ENCODE measurements at places on chromosomes 2 and 18.
A peak's percentile ranks its signal among the peaks of the same experiment; 100 is the strongest.

GRCh38 chr2:172370821-172371455, 56.4 kb upstream of the ITGA6 start:
- DNase-seq: no peak

DNA sequence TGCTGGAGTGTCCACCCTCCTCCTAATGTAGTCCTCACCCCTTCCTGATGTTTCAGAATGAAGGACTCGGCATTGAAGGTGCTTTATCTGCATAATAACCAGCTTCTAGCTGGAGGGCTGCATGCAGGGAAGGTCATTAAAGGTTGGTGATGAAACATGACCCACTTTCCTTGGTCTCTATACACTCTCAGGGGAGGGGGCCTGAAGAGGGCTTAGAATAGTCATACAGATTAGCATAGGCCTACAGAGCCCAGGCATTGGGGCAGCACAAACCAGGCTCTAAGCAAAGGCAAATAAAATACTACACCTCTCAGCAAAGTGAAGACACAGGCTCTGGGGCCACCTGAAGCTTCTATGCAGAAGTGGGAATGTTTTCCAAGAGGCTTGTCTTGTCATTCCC, 1.8 kb downstream of the IL36RN start:
- no peak for DNase-seq

DNA sequence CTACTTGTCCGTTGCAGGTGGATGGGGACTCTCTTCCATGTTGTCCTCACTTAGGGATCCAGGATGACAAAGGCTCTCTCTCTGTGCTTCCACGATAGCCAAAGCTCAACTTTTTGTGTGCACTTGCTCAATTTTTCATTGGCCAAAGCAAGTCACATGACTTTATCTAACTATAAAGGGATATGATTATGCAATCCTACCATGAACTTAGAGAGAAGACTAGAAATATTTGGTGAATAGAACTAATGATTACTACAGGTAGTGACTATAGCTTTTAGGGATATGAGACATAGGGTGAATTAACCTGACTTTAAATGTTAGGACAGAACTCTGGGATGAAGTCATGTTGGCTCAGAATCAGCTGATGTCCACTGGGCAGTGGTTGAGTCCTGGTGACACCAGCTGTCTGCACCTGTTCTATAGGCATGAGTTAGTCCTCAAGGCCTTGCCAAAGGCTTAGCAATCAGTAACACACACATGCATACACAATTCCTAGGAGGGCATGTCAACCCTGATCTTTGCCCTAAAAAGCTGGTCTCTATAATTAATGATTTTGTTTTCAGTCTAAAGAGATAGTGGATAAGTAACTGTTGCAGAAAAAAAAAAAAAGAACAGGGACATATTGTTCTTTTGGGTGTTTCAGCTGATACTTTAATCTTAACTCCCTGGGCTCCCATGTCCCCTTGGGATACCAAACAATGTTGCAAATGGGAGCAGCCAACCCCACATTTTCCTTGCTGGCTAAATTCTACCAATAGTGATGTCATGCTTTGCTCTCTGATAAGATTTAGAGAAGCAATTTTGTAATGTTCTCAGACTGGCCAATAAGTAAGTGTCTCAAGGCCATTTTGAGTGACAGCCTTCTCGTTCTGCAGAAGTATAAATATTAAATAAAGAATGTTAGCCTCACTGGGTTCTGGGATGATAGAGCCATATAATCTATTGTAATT, 12.5 kb upstream of the HK2 start:
- no peak for DNase-seq

- no peak for DNase-seq
These were observed 41.0 kb upstream of the IGFBP5 start for GRCh38 chr2:216736326-216736725.

DNA sequence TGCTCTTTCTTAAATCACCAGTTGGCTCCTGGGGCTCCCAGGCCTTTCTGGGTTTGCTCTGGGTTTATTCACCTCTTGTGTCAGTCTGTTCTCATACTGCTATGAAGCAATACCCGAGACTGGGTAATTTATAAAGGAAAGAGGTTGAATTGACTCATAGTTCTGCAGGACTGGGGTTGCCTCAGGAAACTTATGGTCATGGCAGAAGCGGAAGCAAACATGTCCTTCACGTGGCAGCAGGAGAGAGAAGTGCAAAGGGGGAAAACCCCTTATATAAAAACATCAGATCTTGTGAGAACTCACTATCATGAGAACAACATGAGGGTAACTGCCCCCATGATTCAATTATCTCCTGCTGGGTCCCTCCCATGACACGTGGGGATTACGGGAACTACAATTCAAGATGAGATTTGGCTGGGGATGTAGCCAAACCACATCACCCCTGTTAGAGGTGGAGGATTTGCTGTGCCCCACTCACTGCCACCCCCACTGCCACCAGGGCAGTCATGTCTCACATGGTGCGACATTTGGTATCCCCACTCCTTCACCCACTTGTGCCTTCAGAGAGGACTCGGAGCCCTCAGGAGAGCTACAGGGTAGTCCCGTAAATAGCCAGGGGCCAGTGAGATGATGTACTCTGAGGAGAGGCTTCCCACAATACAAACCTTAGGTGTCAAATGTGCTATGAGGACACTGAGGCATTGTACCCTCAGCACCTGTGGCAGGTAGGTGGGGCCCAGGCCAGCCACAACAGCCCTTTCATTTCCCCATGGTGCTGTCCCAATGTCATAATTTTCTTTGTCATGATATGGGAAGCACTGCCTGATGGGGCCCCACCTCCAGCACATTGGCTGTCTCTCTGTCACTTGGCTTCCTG, 35.7 kb downstream of the CDC42EP3 start:
- DNase-seq: peak; percentile 77

- no peak for DNase-seq
These were observed 199.2 kb downstream of the ICOS start for GRCh38 chr2:204135752-204136151.

DNA sequence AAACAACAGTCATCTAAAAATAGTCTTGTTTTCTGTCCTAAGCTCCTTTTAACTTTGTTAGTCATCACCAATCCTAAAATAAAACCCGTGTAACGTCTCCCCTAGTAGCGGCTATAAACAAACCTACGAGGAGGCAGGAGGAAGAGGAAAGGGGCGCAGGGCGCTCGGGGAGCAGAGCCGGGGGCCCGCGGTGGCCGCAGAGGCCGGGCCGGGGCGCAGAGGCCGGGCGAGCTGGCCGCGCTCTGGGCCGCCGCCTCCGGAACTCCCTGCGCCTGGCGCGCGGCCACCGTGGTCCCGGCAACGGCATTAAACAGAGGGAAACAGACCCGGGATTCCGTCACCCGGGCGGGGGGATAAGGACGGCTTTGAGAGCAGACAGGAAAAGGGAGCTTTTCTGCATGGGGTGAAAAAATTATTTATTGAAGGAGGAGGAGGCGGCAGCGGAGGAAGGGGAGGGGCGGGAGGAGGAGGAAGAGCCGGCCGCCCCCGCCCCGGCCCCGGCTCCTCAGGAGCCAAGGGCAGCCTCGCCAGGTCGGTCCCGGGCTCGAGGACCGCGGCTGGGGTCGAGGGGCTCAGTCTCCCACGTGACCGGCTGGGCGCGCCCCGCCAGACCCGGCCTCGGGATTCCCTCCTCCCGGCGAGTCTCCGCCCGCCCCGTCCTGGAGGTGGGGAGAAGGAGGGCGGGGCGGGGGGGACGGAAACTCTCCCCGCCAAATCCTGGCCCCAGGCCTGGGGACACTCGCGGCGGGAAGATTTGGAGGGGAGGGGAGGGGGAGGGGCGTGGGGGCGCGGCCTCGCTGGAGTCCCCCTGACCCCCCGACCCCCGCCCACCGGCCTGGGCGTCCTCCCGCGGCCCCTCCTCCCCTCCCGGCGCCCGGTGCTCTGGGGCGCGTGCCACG, 1.8 kb upstream of the NFATC1 start:
- DNase-seq: peak; percentile 44

DNA sequence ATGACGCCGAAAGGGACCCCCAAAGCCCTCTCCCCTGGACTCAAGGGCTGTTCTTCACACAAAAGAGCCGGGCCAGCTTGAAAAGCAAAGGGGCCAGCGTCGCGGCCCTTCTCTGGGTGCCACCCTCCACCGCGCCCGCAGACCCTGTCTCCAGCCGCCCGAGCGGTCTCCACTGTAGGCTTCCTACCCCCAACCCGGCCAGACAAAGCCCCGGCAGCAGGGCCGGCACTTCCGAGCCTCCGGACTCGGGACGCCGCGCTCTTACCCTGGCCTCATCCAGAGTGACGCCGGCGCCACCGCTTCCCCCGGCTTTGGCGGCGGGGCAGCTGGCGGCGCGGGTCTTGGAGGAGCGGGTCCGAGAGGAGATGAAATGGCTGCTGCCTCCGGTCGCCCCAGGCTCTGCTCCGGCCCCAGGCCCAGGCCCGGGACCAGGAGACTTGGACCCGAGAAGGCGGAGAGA, 603 bp downstream of the ATAD2B start:
- peak; percentile 29 for DNase-seq

DNA sequence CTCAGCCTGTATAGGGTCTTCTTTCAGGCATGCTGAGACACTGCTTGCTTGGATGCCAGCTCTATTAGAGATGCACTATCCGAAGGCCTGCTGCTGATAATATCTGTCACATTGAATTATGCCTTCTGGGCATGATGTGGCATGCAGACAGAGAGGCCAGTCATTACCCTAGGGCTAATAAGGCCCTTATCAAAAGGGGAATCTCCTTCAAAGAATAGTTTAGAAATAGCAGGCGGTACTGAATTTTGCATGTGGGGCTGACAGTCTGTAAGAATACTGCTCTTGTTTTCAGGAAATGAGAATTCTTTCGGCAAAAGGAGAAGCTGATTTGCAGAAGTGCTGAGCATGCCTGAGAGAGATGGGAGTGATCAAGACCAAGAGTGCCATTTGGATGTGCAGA, 13.1 kb upstream of the LHCGR start:
- no peak for DNase-seq

- no peak for DNase-seq
These were observed 481.0 kb upstream of the MYT1L start for GRCh38 chr2:2812117-2812516.

GRCh38 chr2:104976603-104977120, 61.2 kb upstream of the MRPS9 start:
- no peak for DNase-seq

- DNase-seq: no peak
These were observed 76.2 kb downstream of the MAP3K20 start for GRCh38 chr2:173151671-173152401.

GRCh38 chr2:78564666-78565065, 460.8 kb upstream of the REG3G start:
- DNase-seq: no peak

DNA sequence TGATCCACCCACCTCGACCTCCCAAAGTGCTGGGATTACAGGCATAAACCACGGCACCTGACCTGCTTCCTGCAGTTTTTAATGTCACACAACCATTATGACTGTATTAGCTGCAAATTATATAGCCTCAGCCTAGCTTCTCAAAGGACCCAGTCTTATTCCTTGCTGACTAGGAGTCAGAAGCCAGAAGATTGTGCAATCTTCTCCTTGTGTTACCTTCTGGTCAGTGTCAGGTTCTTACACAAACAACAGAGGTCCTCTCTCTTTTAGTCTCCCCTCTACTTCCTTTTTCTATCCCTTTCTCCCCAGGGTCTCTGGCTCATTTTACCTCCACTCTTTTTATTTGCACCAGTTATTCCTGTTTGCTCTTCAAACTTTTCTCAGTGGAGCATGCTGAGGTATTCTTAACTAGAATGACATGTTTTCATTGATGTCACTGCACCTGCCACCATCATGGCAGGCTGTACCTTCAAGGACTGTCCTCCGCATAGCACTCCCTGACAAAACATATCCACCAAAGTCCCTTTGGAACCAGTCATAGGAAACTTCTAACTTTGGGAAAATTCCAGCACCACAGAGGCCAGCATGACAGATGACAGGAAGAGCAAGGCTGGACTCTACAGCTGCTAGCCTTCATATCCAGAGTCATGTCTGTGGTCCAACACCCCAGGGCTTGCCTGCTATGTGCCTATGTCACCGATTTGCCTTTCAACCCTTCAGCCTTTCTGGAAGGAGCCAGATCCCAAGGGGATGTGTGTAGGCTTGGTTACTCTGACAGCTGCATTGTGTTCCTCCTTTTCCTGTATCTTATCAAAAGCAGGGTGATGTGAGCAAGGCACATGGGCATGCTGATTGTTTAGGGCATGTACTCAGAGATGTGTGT, 45.2 kb upstream of the EPC2 start:
- no peak for DNase-seq

- no peak for DNase-seq
These were observed 928.8 kb downstream of the CNTNAP5 start for GRCh38 chr2:124953921-124954320.

GRCh38 chr2:232843834-232844233, 26.2 kb upstream of the SNORC start:
- no peak for DNase-seq

GRCh38 chr2:1234731-1235308, 178.4 kb upstream of the TPO start:
- no peak for DNase-seq

- no peak for DNase-seq
These were observed 110.8 kb downstream of the ZNF516 start for GRCh38 chr18:76384114-76384790.

GRCh38 chr18:48324651-48325050, 84.5 kb downstream of the ZBTB7C start:
- no peak for DNase-seq

DNA sequence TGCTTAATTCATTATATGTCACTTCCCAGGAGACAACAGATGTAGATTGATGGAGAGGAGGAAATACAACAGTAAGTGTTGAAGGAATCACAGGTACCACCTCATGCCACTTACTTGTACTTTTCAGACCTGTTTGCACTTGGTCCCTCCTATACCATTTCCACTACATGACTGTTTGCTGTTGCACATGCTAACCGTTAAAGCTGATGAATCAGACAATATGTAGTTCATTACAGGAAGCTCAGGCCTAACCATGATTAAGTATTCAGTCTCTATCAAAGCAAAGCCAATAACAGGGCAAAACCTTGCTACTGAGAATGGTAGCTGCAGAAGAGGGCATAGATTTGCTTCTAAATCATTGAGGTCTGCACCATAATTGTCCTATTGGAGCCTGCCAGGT, 30.2 kb upstream of the GRP start:
- DNase-seq: no peak
